ENCODE measurements at places on chromosomes 4 and X.
A peak's percentile ranks its signal among the peaks of the same experiment; 100 is the strongest.

GRCh38 chr4:125317525-125317877 is 2.7 kb downstream of the FAT4 start:
- DNase-seq, result peak; percentile 53

GRCh38 chr4:171430495-171430894 is 382.7 kb upstream of the GALNTL6 start:
- no peak for DNase-seq

- no peak for DNase-seq
Observed at GRCh38 chr4:53599632-53600031, 8.3 kb upstream of the LNX1 start.

GRCh38 chr4:25847329-25847728 is 15.5 kb downstream of the SEL1L3 start:
- no peak for DNase-seq

DNA sequence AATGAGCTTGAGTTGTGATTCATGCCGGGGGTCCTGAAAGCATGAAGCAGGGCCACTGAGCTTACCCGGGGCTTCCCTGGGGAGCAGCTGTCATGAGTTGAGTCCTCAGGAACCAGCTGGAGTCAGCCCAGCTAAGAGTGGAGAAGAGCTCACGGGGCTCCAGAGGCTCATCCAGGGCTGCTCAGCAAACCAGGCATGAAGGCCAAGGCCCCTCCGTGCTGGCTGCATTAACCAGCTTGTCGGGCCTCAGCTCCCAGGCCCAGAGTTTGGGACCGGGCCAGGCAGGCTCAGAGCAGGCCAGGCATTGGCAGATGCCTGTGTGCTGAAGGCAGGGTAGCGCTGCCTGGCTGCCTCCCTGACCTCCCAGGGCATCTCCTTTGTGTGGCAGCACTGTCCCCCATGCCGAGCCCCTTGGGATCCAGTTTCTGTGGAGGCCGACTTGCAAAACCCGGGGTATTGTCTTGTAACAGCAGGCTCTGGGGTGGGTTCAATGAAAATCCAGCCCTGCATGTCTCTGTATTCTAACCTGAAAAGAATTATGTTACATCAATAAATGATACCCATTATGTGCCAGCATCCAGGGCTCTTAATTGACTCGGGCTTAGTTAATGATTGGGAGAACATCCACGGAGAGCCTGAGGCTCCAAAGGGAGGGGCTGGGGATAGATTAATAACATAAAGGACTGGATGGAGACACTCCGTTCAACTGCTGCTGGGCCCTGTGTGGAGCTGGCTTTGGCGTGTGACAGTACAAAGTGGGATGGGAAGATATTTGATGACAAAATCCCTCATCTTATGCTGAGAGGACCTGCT is 68.0 kb upstream of the MSX1 start:
- DNase-seq, result no peak

DNA sequence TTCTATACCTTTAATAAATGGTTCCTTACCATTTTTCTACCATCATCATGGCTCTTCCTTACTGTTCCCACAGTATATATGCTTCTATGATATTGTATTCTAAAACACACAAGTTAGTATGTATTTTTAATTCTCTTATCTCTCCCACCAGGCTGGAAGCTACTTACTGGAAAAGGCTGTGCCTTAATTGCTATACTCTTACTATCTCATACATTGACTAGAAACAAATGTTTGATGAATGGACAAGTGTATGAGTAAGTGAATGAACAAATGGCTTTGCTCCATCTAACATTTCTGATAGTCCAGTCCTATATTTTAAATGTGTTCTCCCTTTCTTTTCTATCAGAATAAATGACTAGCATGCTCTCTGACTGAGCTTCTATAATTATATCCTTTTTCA is 320.8 kb upstream of the RASGEF1B start:
- no peak for DNase-seq

- no peak for DNase-seq
Observed at GRCh38 chrX:10177601-10178000, 20.8 kb downstream of the CLCN4 start.

DNA sequence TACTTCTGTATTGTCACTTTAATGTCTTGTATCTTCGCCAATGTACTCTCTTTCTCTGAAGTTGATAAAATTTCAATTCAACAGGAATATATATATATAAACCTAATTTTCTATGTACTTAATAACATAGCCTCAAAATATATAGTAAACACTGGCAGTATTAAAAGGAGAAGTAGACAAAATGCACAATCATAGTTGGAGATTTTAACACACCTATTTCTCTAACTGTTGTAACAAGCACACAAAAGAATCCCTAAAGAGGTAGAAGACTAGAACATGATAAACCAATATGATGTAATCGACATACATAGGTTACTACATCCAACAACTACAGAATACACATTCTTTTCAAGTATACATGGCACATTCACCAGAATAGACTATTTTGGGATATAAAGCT is 65.5 kb downstream of the ZNF81 start:
- DNase-seq, result no peak

DNA sequence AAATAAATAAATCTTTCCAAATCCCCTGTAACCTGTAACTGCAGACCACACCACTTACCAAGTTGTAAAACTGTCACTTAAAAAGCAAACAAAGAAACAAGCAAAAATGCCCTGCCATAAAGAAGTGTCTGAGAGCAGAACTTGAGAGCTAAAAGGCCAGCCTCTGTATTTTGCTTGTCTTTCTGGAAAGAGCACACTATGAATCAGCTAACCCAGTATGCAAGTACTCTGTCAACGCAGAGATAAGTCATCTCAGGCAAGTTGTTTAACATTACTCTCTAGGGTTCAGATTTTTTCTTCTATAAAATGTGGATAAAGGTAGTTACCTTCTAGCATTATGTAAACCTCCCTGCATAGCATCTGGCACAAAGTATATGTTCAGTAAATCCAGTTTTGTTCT is 134.8 kb downstream of the HS3ST1 start:
- DNase-seq, result no peak
